ENCODE measurements at places on chromosomes 5 and 9.

DNA sequence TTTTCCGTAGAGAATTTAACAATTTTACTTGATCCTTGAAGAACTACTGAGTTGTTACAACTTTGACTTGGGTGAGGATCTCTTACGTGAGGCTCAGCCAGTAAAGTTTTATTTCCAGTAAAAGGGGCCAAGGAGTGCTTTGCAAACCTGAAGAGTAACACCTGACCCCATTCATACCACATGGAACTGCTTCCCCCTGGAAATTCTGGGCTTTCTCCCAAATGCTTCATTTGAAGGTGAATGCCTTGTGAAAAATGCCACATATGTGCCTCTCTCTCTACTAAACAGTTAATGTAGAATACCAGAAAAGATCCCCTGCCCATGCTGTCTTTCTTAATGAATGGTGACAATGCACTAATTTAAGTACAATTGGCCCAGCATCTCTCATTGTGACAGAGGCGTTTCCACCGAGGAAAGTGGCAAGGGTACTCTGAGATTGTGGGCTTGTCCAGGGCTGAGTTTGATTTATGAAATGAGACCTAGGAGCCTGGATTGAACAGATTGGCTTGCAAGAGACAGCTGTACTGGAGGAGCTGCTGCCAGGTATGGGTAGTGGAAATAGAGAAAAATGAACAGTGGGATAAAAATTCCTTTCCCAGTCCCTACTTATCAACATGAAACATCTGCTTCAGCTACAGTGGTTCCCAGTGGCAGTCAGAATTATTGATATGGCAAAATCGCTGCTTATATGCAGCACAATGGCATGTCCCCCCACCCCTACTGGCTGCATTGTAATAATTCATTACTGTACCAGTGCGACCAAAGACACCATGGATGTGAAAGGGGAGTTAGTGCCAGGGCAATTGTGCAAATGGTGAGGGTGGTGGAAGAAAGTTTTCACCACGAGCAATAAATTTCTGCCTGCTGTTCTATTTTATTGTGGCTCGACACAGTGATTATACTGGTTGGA, 843.7 kb upstream of the WWC1 start:
- no peak for DNase-seq

GRCh38 chr5:149240354-149240998, 31.2 kb upstream of the AFAP1L1 start:
- no peak for DNase-seq

DNA sequence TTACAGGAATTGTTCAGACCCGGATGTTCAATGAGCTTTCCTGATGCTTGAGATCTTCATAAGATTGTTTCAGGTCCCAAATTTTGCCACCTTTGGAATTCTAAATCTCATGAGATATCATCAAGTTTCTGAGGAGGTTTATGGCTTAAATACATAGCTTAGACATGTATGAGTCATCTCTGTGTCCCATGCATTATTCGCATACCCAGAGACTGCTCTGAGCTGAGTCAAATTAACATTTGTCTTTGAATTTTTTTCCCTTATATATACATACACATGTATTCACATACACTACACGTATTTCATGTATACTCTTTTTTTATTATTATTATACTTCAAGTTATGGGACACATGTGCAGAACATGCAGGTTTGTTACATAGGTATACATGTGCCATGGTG, 744.6 kb downstream of the BRINP1 start:
- DNase-seq, result no peak

DNA sequence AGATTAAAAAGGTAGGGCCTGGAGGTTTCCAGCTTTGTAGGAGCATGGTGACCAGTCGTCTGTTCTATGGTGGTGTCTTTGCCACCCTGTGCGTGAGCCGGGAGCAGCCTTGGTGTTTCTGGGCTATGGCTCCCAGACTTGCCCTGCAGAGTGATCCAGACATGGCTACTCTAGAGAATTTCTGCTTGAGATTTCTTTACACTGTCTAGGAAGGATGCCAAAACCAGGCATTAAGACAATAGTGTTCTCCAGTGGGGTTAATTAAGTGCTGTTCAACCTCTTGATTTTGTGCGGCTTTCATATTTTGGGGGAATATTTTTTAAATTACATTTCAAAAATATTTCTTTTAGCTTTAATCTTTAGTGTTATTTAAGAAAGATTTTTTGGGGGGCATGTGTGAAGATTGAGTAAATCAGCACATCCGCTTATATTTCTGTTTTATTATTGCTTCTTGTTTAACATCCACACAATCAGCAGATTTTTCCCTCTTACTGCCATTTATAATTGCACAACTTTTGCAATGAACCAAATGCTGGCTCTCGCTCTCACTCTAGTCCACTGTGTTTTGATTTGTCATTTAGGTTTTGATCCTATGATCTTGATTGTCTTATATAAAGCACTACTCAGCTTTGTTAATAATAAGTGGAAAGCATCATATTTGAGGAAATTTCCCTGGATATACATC, 110.5 kb downstream of the RASGRF2 start:
- no peak for DNase-seq

GRCh38 chr9:112605518-112605917, 112.4 kb downstream of the INIP start:
- DNase-seq, result no peak

DNA sequence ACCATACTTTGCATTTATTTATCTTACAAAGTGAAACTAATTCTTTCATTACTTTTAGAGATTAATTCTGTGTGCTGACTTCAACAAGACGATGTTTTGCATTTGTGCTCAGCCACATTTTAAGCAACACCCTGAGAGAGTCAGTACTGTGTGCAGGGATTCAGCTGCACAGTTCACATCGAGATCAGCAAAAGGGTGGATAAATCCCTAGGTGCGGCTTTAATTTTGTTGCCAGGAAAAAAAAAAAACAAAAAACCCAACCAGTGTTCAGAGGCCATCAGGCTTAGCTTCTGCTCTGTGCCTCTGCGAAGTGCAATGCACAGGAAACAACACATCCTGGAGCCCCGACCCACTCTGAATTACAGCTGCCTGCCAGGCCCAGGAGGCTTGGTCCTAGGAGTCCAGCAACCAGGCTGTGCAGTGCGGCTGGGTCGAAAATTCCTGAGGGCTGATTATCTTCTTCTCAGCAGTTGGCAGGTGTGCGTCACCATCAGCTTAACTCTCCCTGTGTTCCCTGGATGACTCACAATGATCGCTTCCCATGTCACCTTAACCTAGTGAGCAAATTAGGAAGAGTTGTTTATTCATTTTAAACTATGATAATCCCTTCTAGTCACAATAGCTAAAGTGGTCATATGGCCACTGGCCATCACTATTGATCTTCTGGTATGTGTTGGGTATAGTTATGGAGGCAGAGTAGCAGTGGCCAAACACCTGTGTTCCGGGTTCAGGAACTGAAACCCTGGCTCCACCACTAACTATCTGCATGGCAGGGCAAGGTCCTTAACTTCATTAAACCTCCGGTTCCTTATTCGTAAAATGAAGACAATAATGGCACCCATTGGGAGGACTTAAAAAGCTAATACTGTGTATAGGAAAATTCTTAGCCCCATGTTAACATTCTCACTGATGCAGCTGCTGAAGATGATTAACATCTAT, 31.2 kb upstream of the NDUFB6 start:
- DNase-seq, result no peak

DNA sequence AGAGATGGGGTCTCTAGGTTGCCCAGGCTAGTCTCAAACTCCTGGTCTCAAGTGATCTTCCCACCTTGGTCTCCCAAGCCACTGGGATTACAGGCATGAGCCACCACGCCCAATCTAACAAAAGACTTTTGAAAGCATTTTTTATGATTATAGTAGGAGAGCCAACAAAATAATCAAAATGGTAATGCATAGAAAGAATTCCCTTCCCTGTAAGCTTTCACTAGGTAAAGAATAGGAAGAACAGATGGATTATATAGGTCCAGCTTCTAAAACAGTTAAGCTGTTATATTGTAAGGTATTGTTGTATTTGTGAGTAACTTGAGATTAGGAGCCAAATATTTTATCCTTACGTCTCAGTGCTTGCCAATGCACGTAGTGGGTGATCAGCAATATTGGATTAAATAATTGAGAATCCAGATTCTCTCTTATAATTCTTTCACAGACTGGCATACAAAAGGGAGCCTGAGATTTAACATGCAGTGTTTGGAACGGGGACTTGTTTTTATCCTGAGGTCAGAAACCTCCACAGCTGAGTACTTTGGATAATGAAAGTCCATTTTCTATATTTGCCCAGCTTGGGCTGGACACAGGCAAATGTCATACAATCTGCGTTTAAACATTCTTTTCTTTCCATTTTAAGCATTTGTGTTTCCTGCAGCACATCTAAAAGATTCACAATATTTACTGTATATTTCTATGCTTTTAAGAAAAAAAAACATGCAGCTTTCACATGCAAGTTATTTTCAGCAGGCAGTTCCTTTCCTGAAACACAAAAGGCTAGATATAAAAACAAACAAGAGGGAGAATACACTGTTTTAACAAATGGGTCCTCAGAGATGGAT, 238.4 kb downstream of the ARRDC3 start:
- DNase-seq, result no peak

GRCh38 chr5:61301341-61302199, 30.5 kb upstream of the ZSWIM6 start:
- no peak for DNase-seq

DNA sequence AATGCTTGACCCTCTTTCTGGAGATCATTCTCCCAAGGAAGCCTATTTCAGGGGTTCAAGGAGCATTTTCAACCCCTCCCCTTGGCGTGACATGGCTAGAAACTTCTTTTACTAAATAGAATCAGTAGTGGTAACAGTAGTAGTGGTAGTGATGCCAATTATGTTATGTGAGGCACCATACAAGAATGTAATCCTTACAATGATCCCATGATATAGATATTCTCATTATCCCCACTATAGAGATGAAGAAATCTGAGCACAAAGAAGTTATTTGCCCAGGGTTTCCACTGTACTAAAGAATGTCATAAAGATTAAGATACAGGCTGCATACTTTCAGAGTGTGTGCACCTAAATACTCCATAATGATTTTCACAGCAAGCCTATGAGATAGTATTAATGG, 155.4 kb upstream of the CLINT1 start:
- DNase-seq, result no peak

GRCh38 chr5:180179442-180180420, 29.3 kb downstream of the RASGEF1C start:
- DNase-seq, result no peak

DNA sequence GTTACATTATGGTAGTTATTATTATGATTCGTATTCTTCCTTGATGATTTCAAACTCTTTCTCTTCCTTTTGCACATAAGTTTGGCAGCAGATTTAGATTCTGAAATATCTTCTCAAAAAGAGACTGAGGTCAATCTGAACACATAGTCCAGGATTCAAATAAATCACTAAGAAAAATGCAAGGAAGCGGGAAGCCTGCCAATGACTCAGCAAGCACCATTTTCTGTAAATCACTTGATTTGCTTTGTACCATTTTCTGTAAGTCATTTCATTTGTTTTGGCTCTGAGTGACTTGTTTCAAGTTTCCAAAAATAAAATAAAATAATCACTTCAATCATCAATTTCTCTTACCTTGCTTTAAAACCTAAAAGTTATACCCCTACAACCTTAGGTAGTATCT, 24.6 kb upstream of the GLIS3 start:
- DNase-seq, result no peak

DNA sequence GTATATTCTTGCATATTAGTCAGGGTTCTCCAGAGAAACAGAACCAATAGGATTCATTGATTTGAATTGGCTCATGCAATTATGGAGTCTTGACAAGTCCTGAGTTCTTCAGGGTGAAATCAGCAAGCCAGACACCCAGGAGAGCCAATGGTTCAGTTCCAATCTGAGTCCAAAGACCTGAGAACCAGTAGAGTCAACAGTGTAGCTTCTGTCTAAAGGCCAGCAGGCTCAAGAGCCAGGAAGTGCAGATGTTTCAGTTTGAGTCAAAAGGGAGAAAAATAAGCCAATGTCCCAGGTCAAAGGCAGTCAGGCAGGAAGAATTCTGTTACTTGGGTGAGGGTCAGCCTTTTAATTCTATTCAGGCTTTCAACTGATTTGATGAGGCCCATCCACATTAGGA, 37.8 kb upstream of the ANKRD34B start:
- no peak for DNase-seq

DNA sequence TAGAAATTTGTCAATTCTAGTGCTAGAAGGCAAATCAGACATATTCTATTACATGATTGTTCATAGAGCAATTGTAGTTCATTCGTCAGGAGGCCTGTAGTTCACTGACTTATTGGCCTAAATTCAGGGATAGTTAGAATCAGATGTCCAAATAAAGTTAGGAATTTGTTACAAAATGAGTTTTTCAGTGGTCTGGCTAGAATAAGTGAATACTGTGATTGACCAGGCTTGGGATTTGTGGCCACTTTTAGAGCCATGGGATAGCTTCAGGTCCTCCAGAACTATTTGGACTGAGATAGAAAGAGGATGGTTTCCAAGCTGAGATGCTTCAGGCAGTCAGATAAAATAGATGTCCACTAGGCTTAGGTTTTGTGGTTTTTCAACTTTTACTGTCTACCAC, 199.1 kb upstream of the MPDZ start:
- no peak for DNase-seq

DNA sequence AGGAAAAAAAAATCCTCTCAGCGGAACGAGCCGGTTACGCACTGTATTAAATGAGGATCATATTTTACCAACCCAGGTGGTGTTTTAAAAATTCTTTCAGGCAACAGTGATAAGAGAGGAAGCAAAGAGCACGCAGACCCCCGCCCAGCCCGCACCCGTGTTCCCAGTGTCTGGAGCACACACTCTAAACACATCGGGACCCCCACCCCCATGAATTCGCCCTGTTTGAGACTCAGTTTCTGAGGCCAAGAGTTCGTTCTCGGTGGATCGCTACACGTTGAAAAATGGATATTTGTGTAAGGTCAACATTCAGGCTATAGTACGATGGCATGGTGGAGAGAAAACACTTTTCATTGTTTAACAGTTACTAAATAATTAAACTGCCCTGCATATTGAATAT, 196.3 kb downstream of the MEF2C start:
- no peak for DNase-seq

DNA sequence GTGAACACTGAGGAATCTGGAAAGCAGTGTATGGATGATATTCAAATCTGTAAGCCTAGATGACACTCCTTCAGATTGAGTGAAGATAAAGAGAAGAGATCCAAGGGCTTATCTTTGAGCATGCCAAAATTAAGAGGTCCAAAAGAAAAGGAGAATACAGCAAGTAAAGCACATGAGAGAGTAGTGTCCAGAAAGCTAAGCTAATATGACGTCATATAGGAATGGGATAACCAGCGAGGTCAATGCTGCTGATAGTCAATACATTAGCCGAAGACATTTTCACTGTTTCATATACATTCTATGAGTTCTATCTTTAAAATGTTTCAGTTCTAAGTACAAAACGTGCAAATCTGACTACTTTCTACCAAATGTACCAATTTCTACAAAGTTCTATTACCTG, 975.8 kb downstream of the TLE4 start:
- DNase-seq, result no peak
